Breast epithelium (tissue), 4 donors: ENCODE measurements at places on chromosomes 2 and 18. TPM values are rescaled to one million over a fixed set of nuclear protein-coding genes. Genes with fewer than 3 reads are reported as not detected.

The ITGB1BP1 gene
- 63.3 TPM for total RNA-seq

The EDAR gene
- not detected for total RNA-seq

DNA sequence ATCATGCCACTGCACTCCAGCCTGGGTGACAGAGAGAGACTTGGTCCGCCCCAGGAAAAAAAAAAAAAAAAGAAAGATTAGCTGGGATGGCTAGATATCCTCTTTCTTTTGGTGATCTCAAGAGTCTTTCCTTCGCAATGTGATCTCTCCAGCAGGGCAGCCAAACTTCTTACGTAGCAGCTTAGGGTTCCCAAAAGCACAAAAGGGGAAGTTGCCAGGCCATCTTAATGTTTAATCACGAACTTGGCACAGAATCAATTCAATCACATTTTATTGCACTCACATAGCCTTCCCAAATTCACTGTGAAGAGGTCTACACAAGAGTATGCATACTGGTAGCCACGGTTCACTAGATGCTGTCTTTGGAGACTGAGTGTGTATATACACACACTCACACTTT is 53.1 kb downstream of the VIL1 start:
- H3K4me3 ChIP-seq = no peak overlapping the region
- H3K27ac ChIP-seq = no peak overlapping the region
- H3K27me3 ChIP-seq = no peaks in the 10 kb centered on the region
- no peak for DNase-seq

- H3K27ac ChIP-seq = no peak overlapping the region
- H3K27me3 ChIP-seq = no peaks in the 10 kb centered on the region
- H3K4me1 ChIP-seq = no peaks in the 10 kb centered on the region
- no peak for DNase-seq
These were observed 49.6 kb downstream of the COL5A2 start for GRCh38 chr2:189129971-189130370.

DNA sequence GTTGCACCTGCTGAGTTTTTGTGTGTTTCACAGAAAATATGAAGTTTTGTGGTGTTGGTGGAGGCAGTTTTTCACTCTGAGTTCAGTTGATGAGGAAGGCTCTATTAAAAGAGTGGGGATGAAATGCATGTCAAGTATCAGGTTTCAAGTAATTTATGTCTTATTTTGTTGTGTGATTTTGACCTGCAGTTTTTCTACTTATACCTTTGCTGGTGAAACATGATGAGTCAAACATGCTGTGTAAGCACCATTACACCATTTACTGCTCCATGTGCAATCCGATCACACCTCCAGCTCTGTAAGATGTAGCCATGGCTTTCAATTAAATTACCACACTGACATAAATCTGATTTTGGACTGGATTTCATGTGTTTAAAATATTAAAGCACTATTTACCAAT is 174.5 kb upstream of the ZEB2 start:
- H3K4me1 ChIP-seq = no peaks in the 10 kb centered on the region
- H3K4me3 ChIP-seq = no peak overlapping the region
- no peaks in the 10 kb centered on the region for H3K27me3 ChIP-seq
- H3K27ac ChIP-seq = no peak overlapping the region

DNA sequence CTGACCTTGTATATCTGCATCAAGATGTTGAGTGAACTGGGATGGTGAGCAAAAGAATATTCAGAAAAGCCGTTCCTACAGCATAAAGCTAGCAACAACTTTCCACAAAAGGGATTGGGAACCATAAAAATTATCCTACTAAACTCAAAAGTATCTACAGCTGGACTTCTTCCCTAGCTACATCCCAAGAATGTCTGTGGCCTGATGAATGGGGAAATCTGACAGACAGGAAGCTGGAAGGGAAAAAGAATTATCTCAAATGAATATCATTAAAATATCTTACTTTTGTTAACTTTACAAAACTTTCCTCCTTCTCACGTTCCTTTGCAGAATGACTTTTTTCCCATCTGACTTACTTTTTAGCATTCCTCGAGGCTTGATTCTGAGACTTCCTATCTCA is 150.9 kb downstream of the PDE11A start:
- no peak overlapping the region for H3K27ac ChIP-seq
- no peaks in the 10 kb centered on the region for H3K36me3 ChIP-seq
- DNase-seq = no peak
- no peaks in the 10 kb centered on the region for H3K27me3 ChIP-seq
- H3K4me3 ChIP-seq = no peak overlapping the region

GRCh38 chr2:71609958-71610357 is 156.6 kb downstream of the DYSF start:
- H3K36me3 ChIP-seq = no peaks in the 10 kb centered on the region
- DNase-seq = no peak
- H3K4me1 ChIP-seq = no peaks in the 10 kb centered on the region
- no peaks in the 10 kb centered on the region for H3K27me3 ChIP-seq

- no peak overlapping the region for H3K4me3 ChIP-seq
- no peaks in the 10 kb centered on the region for H3K27me3 ChIP-seq
- no peak overlapping the region for H3K27ac ChIP-seq
These were observed 297.1 kb downstream of the ARHGAP15 start for GRCh38 chr2:143426296-143426695.
